Esophagus squamous epithelium (tissue), 5 donors: ENCODE measurements at places on chromosomes 2 and 18.

GRCh38 chr2:64348386-64349130 is 105.4 kb upstream of the LGALSL start:
- no peak for DNase-seq

GRCh38 chr18:70188113-70188512 is 17.4 kb downstream of the RTTN start:
- no peak for DNase-seq

DNA sequence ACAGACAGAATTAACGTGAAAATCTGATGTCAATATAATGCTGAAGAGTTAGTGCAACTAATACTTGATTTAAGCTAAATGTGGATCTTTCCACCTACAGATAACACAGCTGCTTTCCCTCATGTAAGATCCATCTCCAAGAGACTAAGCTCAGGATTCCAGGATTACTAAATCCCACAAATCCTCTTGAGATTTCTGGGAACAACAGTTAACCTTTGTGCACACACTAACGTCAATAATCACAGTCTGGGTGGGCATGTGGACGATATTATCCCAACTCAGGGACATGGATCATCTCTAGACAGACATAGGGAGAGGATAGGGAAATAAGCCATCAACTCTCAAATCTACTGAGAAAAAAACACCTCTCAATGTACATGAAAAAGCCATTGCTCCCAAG is 432.6 kb downstream of the SATB2 start:
- no peak for DNase-seq

DNA sequence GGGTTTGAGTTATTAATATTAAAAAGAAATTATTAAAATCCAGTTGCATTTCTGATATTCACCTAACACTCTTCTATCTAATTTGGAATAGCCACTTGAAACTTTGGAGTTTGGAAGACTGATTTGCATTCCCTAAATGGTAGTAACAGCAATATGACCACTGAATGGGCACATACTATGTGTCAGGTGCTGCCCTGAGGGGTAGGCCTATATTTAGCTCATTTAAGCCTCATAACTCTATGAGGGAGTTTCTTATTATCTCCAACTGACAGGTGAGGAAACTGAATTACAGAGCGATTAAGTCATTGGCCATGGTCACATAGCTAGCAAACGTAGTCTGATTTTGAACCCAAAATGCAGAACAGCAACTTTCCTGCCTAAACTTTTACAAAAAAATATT is 77.3 kb downstream of the VWA3B start:
- DNase-seq, result no peak

DNA sequence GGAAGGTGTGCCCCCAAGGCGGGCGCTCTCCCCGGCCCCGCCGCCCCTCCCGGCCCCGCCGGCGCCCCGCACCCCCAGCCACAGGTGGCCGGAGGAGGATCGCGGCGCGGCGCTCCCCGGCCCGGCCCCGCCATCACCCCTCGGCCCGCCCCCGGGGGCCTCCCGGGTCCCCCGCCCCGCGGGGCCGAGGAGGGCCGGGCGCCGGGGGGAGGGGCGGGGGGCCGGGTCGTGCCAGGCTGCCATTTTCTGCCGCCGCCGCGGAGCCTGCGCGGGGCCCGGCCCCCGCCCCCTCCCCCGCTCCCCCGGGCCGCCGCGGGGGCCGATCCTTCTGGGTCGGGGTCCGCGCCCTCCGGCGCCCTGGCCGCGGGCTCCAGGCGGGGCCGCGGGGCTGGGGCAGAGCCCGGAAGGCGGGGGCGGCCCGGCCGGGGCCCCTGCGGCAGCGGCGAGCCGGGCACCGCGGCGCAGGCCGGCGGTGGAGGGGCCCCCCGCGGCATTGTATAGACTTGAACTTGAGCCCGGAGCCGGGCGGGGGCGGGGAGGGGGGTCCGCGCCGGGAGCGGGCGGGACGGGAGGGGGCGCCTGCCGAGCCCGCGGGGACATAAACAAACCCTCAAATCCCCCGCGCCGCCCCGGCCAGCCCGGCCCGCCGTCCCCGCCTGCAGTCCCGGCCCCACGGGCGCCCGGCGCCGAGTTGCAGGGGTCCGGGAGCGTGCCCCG is 556 bp downstream of the DNMT3A start:
- DNase-seq, result no peak

DNA sequence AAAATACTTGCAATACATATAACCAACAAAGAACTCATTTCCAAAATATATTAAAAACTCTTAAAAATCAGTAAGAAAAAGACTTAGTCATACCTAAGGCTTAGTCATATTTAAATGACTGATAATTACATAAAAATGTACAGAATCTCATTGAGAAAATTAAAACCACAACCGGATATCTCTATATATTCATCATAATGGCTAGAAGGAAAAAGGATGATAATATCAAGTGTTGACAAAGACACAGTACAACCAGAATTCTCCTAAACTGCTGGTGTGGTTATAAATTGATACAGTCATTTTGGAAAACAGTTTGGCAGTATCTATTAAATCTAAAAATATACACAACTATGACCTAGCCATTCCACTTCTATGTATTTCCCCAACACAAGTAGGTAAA is 27.1 kb upstream of the IHH start:
- DNase-seq, result no peak

DNA sequence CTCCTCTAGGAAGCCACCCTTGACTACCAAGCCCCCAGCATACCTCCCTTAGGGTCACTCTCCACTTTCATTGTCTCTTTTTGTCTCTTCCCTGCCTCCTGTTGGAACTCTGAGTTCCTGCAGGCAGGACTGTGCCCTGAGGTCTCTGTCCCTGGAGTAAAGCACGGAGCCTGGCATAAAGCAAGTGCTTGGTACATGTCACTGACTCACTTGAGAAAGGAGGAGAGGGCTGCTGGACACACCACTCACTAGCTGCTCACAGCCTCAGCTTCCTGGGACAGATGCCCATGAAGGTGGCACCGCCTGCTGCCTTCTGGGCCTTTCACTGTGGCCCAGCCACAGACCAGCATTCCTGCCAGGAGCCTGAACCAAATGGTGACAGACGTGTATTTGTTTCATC is 64.4 kb downstream of the RPIA start:
- DNase-seq, result no peak
